RWPE2 (cell line): ENCODE measurements at places on chromosomes 7 and 10.

GRCh38 chr10:125120053-125120710 lies 40.2 kb downstream of the CTBP2 start:
- DNase-seq, result peak; percentile 21

GRCh38 chr7:101398396-101399289 lies 36.0 kb downstream of the COL26A1 start:
- no peak for DNase-seq

GRCh38 chr7:119175911-119176627 lies 951.6 kb downstream of the ANKRD7 start:
- no peak for DNase-seq

DNA sequence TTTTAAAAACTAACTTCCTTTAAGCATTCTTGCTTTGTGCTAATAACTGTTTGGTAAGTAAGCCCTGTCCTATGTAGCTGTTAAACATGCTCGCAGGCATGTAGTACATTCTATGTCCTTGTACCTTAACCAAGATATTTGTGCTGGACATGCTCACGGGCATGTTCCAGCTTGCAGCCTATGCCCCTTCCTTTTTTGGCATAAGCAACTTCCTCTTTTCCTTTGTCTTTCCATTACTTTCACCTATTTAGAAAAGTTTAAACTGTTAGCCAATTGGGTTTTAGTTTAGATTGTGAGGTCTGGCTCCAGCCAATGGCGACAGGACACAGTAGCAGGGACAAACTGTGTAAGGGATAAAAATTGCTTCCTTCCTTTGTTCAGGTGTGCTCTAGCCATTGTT lies 14.4 kb upstream of the APBB1IP start:
- no peak for DNase-seq

DNA sequence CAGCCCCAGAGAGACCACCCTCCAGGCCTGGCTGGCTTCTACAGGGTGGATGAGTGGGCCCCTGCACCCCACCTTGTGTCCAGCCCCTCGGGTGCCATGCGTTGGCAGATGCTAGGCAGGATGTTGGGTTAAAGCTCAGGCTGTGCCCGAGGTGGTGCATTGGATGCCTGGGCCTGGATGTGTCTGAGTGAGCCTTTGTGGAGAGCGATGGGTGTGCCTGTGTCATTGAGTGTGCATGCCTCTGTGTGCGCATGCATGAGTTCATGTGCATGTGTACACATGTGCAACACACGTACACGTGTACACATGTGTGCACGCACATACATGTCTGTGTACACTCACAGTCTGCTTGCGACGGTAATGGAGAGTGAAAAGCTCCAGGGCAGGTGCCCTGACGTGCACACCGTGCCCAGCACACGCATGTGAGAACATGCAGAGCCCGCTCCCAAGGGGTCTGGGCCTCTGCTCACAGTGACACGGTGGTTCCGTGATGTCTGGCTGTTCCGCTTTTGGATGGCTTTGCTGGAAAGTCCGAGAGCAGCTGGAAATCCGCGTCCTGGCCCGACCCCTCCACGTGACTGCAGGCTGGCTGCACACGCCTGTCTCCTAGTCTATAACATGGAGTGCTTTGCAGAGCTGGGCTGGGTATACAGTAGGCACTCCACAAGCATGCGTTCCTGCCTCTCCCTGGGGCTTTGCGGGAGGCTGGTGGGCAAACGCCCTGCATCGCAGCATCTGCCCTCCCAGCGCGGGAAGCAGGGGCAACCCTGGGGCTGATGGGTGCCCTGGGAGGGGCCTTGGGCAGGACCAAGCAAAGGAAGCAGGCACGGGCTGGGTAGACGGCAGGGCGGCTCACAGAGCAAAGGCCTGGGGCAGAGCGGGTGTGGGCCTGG lies 36.9 kb downstream of the ELFN1 start:
- peak; percentile 40 for DNase-seq

DNA sequence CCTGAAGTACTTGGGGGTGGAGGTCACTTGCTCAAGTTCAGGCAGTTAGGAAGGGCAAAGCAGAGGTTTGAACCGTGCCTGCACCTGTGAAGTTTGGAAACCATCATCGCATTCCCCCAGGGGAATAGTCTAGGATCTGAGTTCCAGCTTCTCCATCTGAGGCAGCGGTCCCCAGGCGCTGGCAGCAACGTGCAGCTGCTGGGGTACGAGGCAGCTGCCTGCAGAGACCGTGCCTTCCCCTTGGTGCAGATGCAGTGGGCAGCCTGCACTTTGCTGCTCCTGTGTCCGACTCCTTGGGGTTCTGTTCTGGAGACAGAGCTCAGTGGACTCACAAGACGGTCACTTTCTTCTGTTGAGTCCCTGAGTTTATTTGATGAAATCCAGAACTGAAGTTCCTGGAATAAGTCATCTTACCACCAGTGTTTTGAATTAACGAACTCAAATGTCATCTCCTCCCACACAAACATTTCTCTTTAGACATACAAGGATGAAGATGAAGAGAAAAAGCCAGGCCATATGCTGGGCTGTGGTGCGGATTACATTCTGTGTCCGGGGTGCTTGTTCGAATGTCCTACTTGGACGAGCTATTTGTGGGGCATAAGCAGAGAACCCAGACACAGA lies 19.9 kb upstream of the GIMAP8 start:
- DNase-seq, result no peak
